ENCODE measurements at places on chromosomes 13 and 19.

DNA sequence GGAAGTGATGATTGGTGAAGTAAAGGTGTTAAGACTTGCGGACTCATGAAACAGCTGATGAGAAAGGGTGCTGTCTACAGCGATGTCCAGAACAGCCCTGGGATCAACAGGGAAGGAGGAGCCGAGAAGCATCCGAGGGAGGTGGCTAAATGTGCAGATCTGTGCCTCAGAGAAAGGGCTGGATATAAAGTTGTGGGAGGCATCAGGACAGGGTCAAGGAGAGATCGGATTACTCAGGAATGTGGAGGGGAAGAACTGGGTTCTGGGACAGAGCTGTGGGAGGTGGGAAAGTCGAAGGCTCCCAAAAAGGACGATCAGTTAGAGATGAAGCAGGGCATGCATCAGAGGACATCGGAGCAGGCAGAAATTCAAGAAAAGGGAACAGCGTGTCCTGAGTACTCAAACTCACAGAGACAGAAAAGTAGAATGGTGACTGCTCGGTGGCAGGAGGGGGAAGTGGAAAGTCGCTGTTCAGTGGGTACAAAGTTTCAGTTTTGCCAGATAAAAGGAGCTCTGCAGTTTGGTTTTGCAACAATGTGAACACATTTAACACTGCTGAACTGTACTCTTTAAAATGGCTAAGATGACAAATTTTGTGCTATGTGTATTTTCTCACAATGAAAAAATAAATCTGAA, 1.9 kb downstream of the SIGLEC14 start:
- DNase-seq: no peak

DNA sequence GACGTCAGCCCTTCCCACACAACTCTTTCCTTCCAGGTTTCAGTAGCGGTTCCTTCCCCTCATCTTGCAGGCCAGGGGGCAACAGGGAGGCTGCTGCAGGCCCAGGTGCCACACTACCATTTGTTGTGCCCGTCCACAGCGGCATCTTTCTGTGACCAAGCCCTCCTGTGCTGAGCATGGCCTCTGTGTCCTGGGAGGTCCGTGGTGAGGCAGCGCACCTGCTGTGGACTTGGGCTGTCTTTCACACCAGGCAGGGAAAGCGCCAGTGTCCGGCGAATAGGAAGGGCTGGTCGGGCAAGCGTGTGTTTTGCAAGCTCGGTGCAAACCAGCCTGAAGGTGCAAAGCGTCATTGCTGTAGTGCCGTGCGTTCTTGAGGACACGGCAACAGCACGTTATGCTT, 21.4 kb downstream of the SLC15A1 start:
- no peak for DNase-seq

GRCh38 chr19:44346556-44346955, 9.9 kb downstream of the ZNF112 start:
- no peak for DNase-seq

- DNase-seq: no peak
Measured at GRCh38 chr19:42552086-42553065, 24.1 kb upstream of the CEACAM1 start.

DNA sequence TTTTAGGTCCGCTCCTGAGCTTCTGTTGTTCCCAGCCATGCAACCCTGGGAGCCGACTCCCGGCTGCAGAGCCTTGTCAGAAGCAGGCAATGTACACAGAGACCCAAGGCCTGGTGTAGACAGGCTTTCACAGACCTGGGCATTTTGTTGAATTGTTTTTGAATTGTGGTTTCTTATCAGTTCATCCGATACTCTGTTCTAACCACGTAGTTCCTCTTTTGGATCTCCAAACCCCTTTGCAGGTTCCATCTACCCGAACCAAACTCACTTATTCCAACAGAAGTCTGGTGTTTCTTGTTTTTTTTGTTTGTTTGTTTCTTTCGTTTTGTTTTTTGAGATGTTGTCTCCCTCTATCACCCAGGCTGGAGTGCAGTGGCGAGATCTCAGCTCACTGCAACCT, 6.3 kb upstream of the NLRP2 start:
- DNase-seq: no peak

DNA sequence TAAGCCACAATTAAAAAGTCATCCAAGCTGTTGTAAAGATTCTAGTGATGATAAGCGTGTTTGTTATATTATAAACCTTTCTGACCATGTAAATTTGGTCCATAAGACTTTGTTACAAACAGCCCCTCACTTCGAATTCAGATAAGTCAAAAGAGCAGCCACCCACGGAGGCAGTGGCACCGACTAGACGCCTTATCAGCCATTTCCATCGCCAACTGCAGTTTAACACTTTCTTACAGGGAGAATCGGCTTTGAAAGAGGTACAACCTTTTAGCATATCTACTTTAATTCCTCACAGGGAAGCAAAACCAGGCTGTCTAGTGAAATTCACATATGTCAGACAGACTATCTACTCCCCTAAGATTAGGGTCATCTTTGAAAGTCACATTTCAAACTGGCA, 47.5 kb downstream of the SOX21 start:
- no peak for DNase-seq

- no peak for DNase-seq
Measured at GRCh38 chr13:102580552-102581169, 16.1 kb upstream of the TPP2 start.

DNA sequence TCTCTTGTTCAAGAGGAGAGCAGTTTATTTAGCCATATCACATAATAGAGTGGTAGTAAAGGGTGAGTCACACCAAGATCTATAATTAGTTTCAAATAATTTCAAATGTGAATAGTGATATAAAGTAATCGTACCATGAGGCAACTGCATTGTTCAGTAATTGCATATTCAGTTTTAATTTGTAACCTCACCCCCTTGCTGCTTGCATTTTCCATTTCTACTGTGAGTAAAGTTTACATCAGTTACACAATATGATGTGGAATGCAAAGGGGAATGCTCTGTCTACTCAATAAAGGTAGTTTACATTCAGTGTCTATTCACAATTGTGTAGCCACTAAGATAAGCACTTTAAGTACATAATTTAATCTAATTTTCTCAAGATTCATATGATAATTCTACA, 1695.7 kb upstream of the SPRY2 start:
- no peak for DNase-seq

- DNase-seq: no peak
Measured at GRCh38 chr13:74921326-74921725, 560.6 kb downstream of the TBC1D4 start.

GRCh38 chr19:41133260-41133659, 19.0 kb downstream of the CYP2F1 start:
- no peak for DNase-seq

DNA sequence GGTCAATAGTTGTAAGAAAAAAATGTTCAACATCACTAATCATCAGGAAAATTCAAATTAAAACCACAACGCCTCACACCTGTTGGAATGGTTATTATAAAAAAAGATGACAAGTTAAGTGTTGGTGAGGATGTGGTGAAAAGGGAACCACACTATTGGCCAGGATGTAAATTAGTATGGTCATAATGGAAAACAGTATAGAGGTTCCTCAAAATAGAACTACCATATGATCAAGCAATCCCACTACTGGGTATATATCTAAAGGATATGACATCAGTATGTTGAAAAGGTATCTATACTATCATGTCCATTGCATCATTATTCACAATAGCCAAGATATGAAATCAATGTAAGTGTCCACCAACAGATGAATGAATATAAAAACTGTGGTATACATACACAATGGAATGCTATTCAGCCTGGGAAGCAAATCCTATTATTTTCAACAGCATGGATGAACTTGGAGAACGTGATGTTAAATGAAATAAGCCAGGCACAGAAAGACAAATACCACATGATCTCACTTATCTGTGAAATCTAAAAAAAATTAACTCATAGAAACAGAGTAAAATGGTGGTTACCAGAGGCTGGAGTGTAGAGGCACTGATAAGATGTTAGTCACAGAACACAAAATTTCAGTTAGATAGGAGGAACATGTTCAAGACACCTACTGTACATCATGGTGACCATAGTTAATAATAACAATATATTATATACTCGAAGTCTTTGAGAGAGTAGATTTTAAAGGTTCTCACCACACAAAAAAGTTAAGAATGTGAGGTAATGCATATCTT, 56.6 kb downstream of the TBC1D4 start:
- no peak for DNase-seq

DNA sequence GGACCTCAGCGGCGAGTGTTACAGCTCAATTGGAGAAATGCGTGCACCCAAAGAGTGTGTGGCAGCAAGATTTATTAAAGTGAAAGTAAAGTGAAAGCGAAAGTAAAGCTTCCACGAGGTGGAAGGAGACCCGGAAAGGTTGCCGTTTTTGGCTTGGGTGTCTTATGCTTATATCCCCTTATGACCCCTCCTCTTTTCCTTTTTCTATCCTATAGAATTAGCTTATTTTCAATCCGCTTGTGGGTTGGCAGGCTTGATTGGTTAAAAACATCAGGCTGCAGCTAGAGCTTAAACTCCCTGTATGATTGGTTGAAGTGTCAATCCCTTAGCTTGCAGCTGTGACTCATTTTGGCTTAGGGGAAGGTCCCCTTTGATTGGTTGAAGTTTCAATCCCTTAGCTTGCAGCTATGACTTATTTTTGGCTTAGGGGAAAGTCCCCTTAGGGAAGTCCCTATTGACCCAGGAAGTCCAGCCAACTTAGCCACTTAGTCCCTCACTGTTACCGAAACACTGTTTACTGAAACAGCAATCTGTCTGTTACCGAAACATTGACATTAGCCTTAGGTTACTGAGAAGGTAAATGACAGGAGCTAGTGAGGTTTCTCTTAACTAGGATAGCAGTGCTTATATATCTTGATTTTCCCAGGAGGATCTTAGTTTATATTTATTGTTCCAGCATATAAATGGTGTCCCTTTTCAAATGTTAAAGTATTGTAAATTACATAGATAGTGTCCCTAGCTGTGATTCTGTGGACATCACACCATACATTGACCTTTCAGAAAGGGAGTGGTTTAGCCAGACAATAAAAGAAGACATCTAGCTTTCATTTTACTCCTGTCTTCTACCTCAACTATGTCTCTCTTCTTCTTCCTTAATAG, 575.8 kb downstream of the DACH1 start:
- no peak for DNase-seq

DNA sequence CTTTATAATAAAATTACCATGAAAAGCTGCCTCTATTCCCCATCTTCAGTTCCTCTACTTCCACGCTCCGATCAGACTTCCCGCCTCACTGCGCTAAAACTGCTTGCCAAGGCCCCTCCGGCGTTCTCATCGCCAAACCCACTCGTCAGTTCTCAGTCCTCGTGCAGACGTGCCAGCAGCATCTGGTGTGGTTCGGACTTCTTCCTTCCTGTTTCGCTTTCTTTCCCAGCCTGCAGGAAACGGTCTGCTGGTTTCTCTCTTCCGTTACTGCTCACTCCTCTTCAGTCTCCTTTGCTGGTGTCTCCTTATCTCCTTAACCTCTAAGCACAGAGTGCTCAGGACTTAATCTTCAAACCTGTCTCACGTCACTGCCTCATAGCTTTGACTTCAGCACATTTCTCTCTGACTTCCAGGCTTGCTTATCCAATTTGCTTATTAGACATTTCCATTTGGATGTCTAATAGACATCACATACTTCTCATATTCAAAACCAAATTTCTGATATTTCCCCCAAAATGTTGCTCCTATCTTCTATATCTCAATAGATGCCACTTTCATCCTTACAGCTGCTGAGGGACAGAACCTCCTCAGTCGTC, 40.3 kb downstream of the RCBTB2 start:
- peak; percentile 54 for DNase-seq

GRCh38 chr13:28031896-28032288, 43.4 kb upstream of the URAD start:
- DNase-seq: no peak

GRCh38 chr19:17214508-17215126, 540 bp upstream of the USE1 start:
- DNase-seq: no peak
